ENCODE measurements at places on chromosomes 4 and X.

- DNase-seq = no peak
Measured at GRCh38 chrX:10244915-10245622, 88.3 kb downstream of the CLCN4 start.

DNA sequence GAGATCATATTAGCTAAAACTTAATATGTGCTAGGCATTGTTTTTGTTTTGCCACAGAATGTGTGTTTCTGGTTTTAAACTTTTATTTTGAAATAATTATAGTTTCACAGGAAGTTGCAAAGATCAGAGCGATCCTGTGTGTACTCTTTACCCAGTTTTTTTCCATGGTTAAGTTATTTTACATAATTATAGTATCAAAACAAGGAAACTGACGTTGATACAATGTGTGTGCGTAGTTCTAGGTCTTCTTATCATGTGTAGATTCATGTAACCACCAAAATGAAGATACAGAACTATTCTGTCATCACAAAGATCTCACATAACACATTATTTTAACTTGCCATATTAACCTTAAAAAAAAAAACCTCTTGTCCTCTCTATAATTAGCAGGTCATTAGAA is 69.2 kb downstream of the BLTP1 start:
- DNase-seq = peak; percentile 14

DNA sequence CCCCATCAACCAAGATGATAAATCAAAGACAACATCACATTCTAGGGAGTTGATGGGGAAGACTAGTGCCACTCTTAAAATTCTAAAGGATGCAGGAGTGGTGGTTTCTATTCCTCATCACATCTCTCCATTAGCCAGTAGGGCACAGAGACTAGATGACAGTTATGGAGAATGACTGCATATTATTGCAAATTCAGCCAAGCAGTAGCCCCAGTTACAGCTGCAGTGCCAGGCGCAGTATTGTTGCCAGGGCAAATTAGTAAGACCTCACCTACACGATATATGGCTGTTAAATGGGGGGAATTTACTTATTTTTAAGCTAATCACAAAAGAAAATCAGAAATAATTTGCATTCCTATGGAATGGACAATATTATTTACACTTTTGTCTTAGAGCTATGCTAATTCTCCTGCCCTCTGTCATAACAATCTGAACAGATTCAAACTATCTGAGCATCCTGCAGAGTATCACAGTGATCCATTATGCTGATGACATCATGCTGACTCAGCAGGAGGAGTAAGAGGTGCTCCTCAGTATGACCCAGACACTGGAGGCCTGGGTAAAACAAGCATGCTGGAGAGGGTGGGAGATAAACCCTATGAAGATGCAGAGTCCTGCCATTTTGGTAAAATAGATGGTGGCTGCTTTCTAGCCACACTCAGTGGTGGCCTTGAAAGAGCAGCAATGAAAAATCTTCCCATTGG is 24.7 kb downstream of the ETNPPL start:
- DNase-seq = no peak

- DNase-seq = no peak
Measured at GRCh38 chrX:13864264-13864663, 47.4 kb upstream of the GPM6B start.

- DNase-seq = no peak
Measured at GRCh38 chr4:65139998-65140397, 530.3 kb downstream of the EPHA5 start.

DNA sequence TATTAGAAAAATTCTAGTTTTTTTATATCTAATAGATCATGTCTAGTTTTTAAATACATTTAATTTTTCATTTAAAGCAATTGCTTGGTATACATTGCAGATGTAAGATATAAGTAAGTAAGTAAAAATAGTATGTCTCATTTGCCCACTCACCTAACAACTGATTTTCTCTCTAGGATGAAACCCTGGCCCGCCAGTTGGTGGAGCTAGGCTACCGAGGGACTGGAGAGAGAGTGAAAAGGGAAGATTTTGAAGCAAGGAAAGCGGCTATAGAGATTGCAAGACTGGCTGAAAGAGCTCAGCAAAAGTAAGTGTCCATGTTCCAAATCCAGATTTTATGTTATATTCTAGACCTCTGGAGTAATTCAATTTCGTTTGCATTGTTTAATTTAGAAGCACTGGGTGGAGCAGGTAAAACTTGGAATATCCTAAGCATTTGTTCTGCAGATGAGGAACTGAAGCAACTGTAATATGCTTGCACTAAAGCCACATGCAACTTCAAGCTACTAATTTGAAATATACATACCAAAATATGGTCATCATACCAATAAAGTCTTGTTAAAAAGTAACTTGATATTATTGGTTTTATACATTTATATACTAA is 27.1 kb downstream of the CFAP299 start:
- peak; percentile 53 for DNase-seq

DNA sequence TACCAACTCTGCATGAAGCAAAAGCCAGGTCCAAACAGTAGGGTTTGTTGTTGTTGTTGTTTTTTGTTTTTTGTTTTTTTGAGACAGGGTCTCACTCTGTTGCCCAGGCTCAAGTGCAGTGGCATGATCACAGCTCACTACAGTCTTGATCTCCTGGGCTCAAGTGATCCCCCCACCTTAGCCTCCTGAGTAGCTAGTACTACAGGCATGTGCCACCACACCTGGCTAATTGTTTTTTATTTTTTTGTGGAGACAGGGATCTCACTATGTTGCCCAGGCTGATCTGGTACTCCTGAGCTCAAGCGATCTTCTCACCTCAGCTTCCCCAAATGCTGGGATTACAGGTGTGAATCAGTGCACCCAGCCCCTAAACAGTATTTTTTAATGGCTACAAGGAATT is 6.2 kb downstream of the S100P start:
- DNase-seq = no peak

- DNase-seq = no peak
Measured at GRCh38 chr4:143178923-143179322, 5.8 kb upstream of the USP38 start.

- no peak for DNase-seq
Measured at GRCh38 chrX:63967551-63967950, 182.5 kb upstream of the ARHGEF9 start.

DNA sequence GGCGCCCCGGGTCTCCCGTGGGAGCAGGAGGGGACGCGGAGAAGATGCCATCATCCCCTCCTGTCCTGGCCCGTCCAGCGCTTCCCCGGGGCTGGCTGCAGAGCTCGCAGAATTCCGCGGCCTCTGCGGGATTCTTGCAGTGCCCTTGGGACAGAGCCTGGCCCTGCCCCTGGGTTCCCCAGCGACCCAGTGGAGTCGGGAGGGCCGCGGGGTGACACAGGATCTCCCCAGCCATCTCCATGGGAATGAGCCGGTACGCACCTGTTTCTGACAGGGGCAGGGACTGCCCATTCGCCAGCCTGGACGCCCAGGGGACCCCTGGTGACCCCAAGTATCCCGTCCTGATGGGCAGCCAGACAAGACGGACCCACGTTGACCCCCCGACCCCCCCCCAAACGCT is 482 bp downstream of the FAM9C start:
- no peak for DNase-seq

GRCh38 chr4:110087070-110087708 is 111.2 kb downstream of the ELOVL6 start:
- no peak for DNase-seq

DNA sequence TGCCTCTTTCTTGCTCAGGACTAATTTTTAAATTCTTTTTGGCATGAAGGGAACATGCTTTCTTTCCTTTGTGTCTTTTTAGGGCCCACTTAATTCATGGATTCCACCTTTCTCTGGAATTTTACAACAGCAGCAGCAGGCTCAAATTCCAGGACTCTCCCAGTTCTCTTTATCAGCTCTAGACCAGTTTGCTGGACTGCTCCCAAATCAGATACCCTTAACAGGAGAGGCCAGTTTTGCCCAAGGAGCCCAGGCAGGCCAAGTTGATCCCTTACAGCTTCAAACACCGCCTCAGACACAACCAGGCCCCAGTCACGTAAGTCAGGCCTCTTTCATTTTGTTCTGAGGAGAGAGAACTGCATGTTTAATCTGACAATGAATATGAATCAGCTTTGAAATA is 2.3 kb downstream of the ODAM start:
- no peak for DNase-seq

DNA sequence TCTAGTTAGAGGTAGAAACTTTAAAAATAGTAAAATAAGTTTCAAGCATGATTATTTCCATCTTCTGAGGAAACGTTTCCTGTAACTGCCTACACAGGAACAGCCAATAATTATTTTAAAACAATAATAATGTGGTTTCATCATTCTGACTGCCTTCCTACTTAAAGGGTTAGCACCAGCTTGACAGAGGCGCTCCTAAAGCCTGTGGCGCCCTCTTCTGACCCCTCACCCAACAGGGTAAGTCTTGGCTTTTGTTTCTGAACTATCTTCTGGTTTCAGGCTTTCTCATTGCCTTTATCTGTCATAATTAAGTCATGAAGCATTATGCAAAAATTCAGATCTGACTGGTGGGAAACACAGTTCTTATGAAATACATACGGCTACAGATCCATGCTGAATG is 96.7 kb downstream of the ITM2A start:
- peak; percentile 54 for DNase-seq

GRCh38 chr4:101795704-101796103 is 5.2 kb downstream of the BANK1 start:
- DNase-seq = no peak

- DNase-seq = no peak
Measured at GRCh38 chr4:6658209-6658595, 17.7 kb downstream of the MRFAP1 start.

GRCh38 chr4:101037249-101037648 is 310.1 kb downstream of the PPP3CA start:
- DNase-seq = no peak

DNA sequence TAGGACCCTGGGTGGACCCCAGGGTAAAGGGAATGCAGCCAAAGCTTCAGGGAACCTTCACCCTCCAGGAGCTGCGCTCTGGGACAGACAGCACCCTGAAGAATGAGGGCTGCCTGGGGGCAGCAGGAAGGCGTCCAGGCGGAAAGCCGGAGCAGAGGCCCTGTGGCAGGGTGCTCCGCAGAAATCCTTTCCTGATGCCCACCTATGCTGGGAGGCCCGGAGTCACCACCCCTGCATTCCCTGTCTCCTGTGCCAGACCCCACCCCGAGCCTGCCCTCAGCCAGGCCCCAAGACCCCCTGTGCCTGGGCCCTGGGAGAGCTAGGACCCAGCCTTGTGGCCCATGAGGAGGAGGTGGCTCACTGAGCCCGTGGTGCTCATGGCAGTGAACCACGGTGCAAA is 1.3 kb upstream of the DGKQ start:
- DNase-seq = no peak

DNA sequence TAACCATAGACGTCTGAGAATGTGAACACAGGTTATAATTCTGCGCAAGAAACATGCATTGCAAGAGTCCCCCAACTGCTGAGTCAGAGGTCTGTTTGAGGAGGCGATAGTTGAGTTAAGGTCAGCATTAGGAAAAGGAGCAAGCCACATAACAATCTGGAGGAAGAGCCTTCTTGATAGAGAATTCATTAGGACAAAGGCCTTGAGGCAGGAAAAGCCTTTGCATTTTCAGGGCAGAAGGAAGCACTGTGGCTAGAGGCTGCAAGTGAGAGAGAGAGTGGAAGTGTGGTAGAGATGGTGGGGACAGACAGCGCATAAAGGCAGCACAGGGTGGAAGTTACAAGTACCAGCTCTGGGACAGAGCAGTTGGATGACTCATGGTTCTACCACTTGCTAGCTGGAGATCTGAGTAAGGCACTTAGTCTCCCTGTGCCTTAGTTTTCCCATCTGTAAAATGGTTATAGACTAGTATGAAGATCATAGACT is 125.8 kb upstream of the LNX1 start:
- DNase-seq = no peak

DNA sequence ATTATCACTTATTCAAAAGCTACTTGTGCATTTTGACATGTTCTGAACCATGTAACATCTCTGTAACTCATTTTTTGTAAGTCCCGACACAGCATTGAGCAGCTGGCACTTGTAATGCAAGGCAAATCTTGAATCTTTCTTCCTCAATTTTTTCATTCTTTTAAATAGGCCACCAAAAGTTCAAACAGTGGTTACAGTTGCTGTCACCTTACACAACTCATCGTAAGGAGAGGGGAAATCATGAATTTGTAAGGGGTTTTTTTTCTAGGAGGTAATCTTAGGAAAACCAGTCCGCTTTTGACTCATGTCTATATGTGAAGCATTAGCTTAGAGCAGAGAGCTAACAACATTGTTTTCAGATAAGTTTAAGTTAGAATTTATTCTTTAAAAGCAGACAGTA is 124.5 kb downstream of the PDLIM5 start:
- no peak for DNase-seq

- no peak for DNase-seq
Measured at GRCh38 chr4:154595807-154596206, 5.3 kb upstream of the FGA start.

DNA sequence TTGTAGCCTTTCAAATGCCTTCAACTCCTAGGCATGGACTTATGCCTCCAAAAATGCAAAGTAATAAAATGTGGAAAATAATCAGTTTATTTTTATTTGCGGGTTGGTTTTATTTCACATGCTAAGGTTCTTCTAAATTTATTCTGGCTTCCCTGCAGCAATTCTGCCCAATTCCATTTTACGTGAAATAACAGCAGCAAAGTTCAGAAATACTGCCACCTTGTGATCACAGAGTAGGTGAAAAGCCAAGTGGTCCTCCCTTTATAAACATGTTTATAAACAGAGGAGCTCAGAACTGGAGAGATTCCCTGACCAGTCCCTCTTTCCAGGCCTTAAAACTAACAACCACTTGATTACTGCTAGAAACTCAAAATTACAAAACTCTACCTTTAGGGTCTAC is 14.7 kb upstream of the DCHS2 start:
- no peak for DNase-seq

DNA sequence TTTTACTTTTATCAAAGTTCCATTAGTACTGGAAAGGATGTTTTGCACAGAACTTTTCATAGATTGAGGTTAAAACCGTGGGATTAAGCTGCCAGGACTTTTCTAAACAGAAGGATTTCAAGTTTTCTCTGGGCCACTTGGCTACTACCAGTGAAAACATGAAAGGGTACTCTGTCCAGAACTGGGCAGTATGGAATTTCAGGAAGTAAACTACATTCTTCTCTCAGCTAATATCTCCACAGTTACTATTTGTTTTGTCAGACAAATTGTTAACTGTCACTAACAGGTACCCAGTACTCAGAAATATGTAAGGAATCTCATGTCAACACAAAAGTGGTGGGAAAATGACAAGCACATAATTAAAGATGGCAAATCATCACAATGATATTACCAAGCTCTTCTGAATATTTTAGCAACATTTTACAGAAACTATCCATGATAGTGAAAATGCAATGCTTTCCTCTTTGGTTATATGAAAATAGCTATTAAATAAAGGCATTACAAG is 454.4 kb downstream of the C4orf33 start:
- no peak for DNase-seq

DNA sequence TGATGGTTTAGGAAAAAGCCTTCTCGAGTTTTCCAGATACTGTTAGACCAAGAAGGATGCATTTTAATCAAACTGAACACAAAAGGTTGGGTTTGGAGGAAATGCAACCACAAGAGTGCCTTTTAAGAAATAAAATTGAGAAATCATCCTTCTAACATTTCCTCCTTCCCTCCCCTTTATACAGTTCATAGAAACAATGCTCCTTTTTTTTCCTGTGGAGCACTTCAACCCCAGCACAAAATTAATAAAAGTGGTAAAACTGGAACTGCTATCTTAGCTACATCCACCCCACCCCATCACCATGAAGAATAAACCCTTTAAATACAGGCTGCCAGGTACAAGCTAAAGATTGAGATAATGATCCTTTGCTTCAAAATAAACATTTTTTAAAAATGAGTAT is 211.1 kb downstream of the RELL1 start:
- DNase-seq = no peak

- no peak for DNase-seq
Measured at GRCh38 chrX:11480626-11481025, 185.1 kb downstream of the ARHGAP6 start.
